AG04450 (cell line): ENCODE measurements at places on chromosomes 4 and X.

DNA sequence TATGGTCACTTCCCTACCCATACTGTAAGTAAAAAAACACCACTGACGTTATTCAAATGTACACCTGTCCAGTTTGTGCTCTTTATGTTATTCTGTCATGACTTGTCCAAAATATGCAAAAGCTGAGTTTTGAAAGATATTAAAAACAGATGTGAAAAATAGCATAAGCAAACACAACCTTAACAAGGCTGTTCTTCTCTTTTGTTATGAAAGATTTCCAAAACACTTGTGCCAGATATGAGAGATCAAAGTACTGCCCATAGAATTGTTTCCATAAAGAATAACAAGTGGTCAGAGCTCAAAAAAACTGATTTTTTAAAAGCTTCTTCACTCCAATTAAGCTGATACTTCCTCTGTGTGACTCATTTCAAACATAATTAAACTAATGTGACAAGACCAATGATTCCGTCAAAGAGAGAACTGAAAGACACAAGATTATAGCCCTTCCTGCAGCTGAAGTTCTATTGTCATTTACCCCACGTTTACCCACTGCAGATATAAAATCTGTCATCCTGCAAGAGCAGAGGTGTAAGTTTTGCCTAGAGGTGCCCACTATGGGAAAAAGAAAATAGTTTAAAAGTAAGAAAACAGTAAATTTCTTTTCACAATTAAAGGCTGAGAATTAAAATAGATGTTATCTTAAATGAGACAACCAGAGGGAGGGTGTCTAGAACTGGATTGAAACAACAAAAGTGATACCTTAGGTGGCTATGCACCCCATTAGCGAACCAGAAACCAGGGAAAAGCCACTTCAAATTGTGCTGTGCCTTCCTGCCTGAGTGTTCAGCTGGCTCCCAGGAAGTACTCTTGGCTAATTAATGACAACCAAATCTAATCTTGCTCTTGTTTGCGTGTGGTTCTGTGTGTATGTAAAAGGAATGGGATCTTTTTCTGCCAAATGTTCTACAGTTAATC lies 30.1 kb downstream of the RASSF6 start:
- DNase-seq, result no peak

DNA sequence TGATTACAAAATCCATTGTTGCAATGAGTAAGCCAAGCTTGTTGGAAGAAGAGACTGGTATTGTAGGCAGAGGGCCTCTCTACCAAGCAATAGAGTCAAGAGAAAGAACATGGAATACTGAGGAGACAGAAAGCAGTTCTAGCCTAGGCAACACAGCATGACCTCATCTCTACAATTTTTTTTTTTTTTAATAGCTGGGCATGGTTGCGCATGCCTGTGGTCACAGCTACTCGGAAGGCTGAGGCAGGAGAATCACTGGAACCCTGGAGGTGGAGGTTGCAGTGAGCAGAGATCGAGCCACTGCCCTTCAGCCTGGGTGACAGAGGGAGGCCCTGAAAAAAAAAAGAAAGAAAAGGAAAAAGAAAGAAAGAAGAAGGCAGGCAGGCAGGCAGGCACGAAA lies 11.7 kb upstream of the ZBTB33 start:
- DNase-seq, result no peak

DNA sequence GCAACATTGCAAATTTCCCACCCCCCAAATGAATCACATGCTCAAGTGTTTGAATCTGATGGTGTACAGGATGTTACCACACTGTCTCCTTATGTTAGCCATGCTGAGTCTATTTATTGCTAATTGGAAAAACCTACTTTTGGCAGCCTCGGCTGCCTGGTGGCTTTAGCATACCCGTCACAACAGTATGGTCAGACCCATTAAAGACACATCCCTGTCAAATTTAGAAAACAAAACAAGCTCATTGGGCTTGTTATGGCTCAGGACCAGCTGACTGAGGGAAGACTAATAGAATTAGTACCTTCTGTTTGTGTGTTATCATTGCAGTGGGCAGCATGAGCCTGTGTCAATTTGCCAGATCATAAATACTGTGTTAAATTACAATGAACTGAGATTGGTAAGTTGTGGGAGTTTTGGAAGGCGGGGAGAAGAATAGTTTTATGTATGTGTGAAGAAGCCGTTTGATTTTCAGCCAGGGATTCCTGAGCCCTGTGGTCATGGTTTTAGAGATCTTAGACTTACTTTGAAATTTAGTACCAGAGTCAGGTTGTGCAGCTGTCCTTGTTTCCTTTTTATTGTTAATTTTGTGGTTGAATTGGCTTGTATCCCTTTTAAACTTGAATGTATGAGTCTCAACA lies 66.8 kb downstream of the POLA1 start:
- DNase-seq, result peak; percentile 23

- DNase-seq, result no peak
These were observed 201.6 kb downstream of the BMPR1B start for GRCh38 chr4:94959307-94959706.

- DNase-seq, result peak; percentile 47
These were observed 828 bp downstream of the MCUB start for GRCh38 chr4:109560687-109561461.

DNA sequence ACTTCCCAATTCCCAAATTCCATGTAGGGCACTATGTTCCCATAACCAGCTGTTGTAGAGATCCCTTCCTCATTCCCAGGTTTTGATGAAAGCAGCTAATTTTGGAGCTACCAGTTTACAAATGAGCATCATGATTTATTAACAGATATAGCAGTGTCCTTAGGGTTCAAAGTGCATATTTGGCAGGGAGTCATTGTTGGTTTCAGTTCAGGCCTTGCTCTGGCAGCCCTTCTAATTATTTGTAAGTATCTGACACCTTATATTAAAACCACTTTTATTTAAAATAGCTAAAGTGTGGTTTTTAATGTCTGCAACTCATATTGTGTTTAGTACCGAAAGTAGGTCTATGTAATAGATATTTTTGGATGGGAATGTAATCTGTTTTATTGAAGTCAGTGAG lies 518.5 kb downstream of the TLL1 start:
- no peak for DNase-seq

GRCh38 chr4:159016593-159017024 lies 86.3 kb upstream of the RAPGEF2 start:
- no peak for DNase-seq

DNA sequence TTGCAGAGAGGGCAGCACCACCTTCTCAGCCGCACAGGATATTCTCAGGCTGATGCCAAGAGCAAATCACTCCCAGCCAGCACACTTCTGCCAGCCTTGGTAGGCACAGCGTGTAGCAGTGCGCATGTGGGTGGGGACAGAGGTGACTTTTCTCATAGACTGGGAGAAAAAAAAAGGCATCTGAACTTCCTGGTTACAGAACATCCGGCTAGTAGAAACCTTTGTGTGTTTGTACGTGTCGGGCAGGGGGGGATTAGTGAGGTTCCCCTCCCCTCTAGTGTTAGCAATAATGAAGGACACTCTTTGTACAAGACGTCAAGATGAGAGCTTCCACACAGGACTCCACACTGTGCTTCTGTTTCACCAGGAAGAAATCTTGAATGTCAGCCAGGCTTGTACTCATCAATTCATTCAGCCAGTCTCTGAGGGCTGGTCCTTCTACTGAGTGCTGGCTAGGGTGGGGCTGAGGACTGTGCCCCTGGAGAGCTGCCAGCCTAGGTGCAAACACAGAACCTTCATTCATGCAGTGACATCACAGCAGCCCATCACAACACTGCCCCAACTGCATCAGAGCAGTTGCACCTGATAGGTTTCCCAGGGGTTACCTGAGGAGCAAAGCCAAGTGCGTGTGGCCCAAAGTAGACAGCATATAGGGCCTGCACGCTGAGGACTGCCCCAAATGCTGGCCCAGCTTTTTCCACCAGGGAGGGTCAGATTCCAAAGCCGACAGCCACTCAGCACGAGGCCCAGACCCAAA lies 34.7 kb downstream of the SLC25A5 start:
- no peak for DNase-seq

DNA sequence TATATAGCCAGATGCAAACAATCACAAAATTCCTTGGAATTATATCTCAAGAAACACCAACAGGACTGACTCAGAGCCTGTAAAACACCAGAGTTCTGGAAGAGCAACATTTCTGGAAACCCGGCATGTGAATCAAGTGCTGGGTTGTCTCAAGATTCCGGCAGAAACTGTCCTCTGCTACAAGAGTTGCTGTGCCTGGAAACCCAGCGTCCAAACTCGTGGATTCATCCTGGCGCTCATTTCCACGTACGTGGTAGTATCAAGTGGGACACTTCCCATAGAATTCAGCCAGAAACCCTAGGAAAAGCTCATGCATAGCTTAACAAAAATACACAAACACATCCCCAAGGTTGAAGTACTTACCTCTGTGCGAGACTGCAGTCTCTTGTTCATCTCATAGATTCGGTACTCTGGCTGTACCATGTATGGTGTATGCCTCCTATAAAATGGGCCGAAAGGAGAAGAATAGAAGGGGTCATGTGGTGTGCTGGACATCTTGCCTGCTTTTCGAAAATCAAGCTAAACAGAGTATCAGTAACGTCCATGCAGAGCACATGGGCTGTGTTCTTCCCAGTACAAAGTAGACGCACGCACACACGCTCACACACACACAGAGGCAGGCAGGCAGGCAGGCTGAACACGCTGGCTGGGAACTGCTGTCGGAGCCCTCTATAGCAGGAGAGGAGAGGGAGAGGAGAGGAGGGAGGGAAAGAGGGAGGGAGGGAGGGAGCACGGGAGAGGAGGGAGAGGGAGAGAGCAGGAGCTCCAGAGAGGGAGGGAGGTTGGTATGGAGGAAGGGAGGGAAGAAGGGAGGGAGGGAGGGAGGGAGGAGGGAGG lies at the start of gene LDB2:
Gene LDB2, minus strand, starts transcription at position 655 of the 837 bp plus-strand sequence.
- peak; percentile 75 for DNase-seq

GRCh38 chr4:150009533-150009932 lies 68.7 kb upstream of the DCLK2 start:
- no peak for DNase-seq

DNA sequence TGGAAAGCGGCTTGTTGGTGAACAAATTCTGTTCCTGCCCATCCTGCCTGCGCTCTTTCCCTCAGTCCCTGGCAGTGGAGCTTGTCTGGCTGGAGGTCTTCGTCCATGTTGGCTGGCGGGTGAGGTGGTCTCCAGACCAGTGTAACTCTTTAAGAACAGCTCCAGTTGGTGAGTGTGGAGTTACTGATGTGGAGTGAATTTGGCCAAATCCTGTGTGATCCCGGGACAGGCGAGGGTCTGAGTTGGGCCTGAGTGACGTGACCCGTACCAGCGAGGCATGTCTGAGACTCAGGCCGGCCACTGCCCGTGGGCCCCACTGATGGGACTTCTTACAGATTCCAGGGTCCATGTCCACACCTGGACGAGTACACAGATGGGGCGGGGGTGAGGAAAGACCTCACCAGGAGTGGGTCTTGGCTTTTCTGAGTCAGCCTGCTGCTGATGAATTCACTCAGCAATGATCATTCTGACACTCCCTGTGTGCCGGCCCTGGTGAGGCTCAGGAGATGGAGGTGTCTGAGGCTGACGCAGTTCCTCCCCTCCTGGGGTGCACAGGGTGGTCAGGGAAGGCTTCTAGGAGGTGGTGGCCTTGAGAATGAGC lies 45.5 kb downstream of the PSAPL1 start:
- no peak for DNase-seq

DNA sequence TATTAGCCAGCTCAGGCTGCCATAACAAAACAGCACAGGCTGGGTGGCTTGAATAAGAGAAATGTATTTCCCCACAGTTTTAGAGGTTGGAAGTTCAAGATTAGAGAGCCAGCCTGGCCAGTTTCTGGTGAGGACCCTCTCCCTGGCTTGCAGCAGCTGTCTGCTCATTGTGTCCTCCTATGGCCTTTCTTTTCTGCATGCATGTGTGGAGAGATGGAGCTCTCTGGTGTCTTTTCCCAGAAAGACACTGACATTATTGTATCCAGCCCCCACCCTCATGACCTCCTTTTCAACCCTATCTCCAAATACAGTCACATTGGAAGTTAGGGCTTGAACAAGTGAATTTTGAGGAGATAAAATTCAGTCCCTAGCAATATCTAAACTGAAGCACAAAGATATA lies 263.8 kb upstream of the PABPC4L start:
- no peak for DNase-seq

- DNase-seq, result peak; percentile 70
These were observed 32.3 kb downstream of the ADGRA3 start for GRCh38 chr4:22483551-22483981.

- peak; percentile 55 for DNase-seq
These were observed 51.4 kb upstream of the GABRA2 start for GRCh38 chr4:46441136-46441859.

- no peak for DNase-seq
These were observed 88.8 kb downstream of the CHST7 start for GRCh38 chrX:46662188-46662958.

- no peak for DNase-seq
These were observed 1.9 kb downstream of the PHOX2B start for GRCh38 chr4:41746440-41747229.

DNA sequence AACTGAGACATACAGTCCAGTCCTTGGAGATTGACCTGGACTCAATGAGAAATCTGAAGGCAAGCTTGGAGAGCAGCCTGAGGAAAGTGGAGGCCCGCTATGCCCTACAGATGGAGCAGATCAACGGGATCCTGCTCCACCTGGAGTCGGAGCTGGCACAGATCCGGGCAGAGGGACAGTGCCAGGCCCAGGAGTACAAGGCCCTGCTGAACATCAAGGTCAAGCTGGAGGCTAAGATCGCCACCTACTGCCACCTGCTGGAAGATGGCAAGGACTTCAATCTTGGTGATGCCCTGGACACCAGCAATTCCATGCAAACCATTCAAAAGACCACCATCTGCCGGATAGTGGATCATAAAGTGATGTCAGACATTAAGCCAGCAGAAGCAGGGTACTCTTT lies 20.4 kb upstream of the FRMPD3 start:
- DNase-seq, result no peak

DNA sequence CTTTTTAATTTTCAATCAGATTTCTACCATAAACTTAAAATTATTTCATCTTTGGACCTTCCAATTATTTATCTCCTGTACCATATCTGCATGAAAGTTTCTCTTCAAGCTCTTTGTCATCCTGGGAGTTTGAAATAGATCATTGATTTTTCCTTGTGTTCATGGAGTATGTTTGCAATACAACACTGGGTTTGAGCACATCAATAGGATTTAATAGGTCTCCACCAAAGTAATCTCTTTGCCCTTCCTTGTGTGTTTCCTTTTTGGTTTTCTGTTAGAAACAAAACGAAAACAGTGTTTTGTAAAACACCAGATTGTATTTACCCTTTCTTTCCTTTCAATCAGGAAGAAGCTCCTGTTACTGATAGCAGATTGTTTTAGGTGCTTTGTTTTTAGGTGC lies 11.9 kb downstream of the FMR1 start:
- no peak for DNase-seq
